Upper lobe of left lung (tissue), 6 donors: ENCODE measurements at places on chromosomes 2 and 18.

DNA sequence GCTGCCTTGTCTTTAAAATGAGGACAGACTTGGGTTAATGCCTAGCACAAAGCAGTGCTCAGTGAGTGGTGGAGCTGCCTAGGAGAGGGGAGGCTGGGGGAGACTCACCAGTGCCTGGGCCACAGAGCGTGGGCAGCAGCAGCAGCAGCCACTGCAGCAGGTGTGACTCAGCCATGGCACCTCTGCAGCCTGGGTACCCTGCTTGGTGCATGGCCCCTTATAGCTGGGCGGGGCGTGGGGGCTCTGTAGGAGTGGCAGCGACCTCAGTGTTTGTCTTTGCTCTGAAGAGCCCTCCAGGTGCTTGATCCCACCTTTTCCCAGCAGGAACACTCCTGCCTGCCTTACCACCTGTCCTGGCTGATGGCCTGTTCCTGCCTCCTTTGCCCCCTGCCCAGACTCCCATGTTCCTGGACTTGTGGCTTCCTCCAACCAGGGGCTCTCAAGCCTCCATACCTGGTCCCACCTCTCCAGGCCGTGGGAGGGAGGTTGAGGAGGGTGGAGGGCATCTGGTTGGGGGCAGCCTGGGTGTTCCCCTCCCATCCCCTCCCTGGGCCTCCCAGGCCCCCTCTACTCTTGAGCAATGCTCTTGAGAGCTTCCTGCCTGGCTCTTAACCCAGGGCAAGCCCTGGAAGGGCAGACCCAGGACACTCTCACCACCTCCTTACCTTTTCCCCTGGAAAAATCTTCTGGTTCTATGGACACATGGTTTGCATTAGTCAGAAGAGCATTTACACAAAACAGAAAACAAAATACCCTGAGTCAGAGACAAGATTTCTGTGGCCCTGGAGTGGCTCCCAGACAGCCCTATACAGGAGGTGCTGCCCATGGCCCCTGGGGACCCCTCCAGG is at the start of gene SFTPB:
SFTPB (minus strand) TSS at position 191 of the 848 bp plus-strand sequence; CDS start at position 175, 16 bp downstream.
- peak; percentile 91 for DNase-seq

GRCh38 chr2:38534746-38535403 is 67.9 kb downstream of the HNRNPLL start:
- no peak for DNase-seq

GRCh38 chr2:100814453-100814852 is 5.5 kb upstream of the NPAS2 start:
- DNase-seq = no peak

DNA sequence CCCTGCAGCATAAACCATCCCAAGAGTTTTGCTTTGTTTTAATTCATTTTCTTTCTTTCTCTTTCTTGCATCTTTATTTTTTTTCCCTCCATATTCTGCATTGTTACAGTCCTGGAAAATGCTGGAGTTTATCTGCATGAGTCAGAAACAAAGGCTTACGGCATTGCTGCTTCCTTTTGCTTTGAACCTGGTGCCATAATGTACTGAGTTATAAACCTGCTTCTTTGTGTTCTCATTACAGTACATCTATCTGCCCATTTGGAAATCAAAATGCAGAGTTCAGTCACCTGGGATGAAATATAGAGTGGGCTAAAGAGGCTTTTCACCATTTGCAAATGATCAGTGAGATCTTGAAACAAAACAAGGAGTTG is 1009.2 kb upstream of the FANCL start:
- no peak for DNase-seq

GRCh38 chr2:209074711-209075110 is 349.1 kb upstream of the MAP2 start:
- DNase-seq = no peak
